MCF 10A (cell line): ENCODE measurements at places on chromosomes 16 and 17. TPM values are rescaled to one million over a fixed set of nuclear protein-coding genes. Genes with fewer than 3 reads are reported as not detected.

DNA sequence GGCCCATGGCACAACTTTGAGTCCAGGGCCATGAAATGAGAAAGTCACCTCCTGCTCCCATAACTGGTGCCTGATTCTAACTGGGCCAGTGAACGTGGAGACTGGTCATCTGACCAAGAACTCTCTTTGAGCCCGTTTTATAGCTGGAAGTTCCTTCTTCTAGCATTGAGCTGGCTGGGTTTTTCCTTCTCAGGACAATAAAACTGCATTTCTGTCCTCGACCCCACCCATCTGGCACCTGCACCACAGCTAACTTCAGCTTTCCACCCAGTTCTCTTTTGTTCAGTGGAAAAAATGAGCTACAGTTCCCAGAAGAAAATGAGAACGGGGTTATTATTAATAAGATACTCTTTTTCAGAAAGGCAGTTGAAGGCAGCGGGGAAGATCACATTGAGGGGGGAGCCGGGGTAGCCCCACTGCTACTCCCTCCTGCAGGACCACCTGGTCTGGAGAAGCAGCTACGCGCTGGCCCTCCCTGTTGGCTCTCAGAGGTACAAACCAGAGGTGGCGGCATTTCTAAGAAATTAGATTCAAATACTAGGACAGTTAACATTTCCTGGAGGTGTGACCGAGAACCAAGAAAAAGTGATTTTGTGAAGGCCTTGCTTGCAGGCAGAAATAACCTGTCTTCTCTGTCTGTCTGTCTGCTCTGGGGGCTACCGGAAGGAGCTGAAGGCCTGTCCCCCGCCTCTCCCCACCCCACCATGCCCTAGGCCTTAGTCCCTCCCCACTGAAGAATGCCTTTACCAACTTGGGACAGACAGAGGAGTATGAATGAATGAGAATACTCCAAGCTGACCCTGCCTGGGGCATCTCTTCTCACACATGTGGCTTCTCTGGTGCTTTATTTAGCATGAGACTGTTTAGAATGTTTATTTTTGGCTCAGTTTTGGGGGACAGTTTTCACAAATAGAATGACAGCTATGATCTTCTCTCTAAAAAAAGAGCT lies 123.9 kb downstream of the XYLT1 start:
- no peak for DNase-seq
- no peaks in the 10 kb centered on the region for H3K4me1 ChIP-seq
- no peaks in the 10 kb centered on the region for H3K27me3 ChIP-seq
- H3K27ac ChIP-seq: no peak overlapping the region

DNA sequence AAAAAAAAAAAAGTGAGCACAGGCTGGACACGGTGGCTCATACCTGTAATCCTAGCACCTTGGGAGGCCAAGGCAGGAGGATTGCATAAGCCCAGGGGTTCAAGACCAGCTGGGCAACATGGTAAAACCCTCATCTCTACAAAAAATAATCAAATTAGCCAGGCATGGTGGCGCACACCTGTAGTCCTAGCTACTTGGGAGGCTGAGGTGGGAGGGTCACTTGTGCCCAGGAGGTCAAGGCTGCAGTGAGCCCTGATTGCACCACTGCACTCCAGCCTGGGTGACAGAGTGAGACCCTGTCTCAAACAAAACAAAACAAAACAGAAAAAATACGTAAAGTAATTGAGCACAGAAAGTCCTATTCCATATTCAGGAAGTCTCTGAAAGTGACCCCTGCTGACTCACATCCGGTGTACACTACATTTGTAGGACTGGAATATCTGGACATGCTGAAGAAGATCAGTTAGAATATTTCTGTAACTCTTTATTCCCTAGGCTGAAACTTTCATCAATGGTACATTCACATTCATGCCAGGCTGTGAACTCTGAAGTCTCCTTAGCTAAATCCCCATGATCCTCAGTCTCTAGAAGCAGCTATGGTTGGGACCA lies 66.0 kb upstream of the HAS3 start:
- H3K4me3 ChIP-seq: no peak overlapping the region
- peaks cover 11% of the 10 kb centered on the region for H3K4me1 ChIP-seq
- H3K27ac ChIP-seq: no peak overlapping the region
- DNase-seq: peak; percentile 39
- peaks cover 26% of the 10 kb centered on the region for H3K36me3 ChIP-seq
- H3K27me3 ChIP-seq: no peaks in the 10 kb centered on the region

DNA sequence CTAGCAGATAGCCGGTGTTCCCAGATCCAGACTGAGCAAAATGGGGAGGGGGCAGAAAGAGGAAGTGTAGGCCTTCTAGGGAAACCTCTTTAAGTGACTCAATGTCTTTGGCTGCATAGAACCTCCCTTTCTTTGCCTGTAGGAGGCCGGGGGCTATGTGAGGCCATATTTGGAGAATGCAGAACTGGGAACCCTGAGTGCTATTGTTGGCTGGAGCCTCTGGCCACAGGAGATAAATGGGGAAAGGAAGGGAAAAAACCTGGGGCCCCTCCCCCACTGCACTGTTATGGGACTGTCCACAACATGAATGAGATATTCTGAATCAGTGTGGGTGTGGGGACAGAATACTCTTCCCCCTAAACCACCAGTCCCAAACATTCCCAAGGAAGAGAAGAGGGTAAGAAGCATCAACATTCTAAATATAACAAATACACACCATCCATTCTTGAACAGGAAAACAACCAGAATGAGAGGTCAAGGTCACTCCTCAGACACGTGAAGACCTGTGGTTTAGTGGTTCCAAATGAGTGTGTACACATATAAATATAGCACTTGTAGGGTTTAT lies 2.4 kb downstream of the VPS25 start:
- H3K27me3 ChIP-seq: no peaks in the 10 kb centered on the region
- H3K4me3 ChIP-seq: no peak overlapping the region
- peaks cover 8% of the 10 kb centered on the region for H3K4me1 ChIP-seq
- DNase-seq: peak; percentile 27
- peaks cover 25% of the 10 kb centered on the region for H3K36me3 ChIP-seq

DNA sequence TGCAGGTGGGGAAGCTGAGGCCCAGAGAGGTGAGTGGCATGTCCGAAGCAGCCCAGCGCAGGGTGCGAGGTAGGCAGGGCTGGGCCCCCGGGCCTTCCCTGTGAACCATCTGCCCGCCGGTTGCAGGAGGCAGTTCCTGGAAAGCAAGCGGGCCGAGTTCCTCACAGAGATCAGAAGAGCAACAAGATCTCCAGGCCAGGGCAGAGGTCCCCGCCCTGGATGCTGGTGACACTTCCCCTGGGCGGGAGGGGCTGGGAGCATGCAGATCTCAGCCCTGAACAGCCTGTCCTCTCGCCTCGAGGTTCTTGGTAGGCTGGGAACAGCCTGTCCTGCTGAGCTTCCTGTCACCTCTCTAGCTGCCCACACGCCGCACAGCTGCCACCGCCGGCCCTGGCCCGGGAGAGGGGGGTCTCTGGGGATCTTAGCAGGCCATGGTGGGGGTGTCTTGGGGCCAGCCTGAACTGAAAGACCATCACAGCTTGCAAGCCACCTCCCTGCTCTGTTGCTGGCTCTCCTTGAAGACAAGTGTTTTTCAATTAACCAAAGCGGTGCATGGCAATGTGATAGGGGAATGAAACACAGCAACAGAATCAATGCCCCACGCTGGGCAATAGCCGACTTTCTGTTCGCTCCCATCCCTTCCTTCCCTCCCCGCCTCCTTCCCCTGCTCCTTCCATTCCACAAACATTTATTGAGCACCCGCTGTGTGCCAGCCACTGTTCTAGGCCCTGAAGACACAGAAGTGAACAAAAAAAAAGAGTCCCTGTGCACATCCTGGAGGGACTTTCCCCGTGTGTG lies 31.7 kb downstream of the SOCS1 start:
- peaks cover 5% of the 10 kb centered on the region for H3K27me3 ChIP-seq
- H3K36me3 ChIP-seq: no peaks in the 10 kb centered on the region
- H3K27ac ChIP-seq: no peak overlapping the region
- no peak for DNase-seq
- no peak overlapping the region for H3K4me3 ChIP-seq

- no peaks in the 10 kb centered on the region for H3K36me3 ChIP-seq
- H3K4me1 ChIP-seq: peaks cover 27% of the 10 kb centered on the region
- no peaks in the 10 kb centered on the region for H3K27me3 ChIP-seq
- DNase-seq: no peak
Measured at GRCh38 chr17:19449656-19450055, 38.6 kb downstream of the RNF112 start.

DNA sequence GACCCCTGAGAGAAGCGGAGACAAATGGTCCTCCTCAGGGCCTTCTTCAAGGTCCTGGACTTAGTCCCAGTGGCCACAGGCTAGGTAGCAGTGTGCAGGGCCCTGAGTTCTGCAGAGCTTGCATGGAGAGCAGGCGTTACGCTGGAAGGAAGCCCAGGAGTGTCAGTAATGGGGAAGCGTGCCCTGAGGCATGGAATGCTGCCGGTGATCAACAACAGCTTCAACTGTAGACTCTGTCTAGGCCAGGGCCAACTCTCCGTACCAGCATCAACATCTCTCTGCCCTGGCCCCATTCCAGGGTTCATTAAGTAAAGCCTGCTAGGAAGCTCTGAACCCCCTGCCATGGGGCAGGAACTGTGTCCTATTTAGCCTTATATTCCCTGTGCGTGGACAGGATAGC lies 568 bp upstream of the TNK1 start:
- H3K27me3 ChIP-seq: no peaks in the 10 kb centered on the region
- H3K4me3 ChIP-seq: peak overlapping the region; percentile 94
- peaks cover 13% of the 10 kb centered on the region for H3K4me1 ChIP-seq
- peak; percentile 24 for DNase-seq
- H3K27ac ChIP-seq: peak overlapping the region; percentile 90
- H3K36me3 ChIP-seq: peaks cover 12% of the 10 kb centered on the region

GRCh38 chr17:29977836-29978235 lies 36.4 kb downstream of the EFCAB5 start:
- no peaks in the 10 kb centered on the region for H3K4me1 ChIP-seq
- H3K27me3 ChIP-seq: no peaks in the 10 kb centered on the region
- H3K27ac ChIP-seq: no peak overlapping the region
- H3K36me3 ChIP-seq: no peaks in the 10 kb centered on the region

- H3K4me1 ChIP-seq: no peaks in the 10 kb centered on the region
- DNase-seq: no peak
- peaks cover 59% of the 10 kb centered on the region for H3K36me3 ChIP-seq
- no peaks in the 10 kb centered on the region for H3K27me3 ChIP-seq
- H3K4me3 ChIP-seq: no peak overlapping the region
Measured at GRCh38 chr17:69086641-69087040, 25.9 kb upstream of the ABCA9 start.

KRTAP2-3 gene
- not detected in 2 replicates for total RNA-seq

CACNA1G gene
- total RNA-seq: not detected in 2 replicates

TCAP gene
- total RNA-seq: 0.37 and 0.71 TPM in 2 replicates

HYDIN gene
- total RNA-seq: 0.35 TPM in 1 of 2 replicates, not detected in the other

HBQ1 gene
- not detected in 2 replicates for total RNA-seq
